ENCODE measurements at places on chromosomes 16 and 17.

GRCh38 chr16:35210681-35211433 is 1751.4 kb downstream of the TP53TG3F start:
- DNase-seq = no peak

DNA sequence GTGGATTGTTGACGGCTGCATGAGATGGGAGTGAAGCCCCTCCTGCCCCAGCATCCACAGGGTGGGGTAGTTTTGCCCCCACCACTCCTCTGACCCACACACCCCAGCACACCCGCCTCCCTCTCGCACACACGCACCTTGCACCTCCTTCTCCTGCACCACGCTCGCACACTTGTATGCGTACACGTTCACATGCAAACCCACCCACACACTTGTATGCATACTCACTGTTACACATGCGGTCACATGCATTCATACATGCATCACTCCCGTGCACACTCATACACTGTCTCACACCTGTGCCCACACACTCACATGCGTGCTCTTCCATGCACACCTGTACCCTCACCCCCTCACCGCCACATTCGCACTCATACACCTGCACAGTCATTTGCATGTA is 70.5 kb upstream of the CIBAR2 start:
- no peak for DNase-seq

- DNase-seq = no peak
Measured at GRCh38 chr17:73358668-73359067, 46.9 kb upstream of the CDC42EP4 start.

DNA sequence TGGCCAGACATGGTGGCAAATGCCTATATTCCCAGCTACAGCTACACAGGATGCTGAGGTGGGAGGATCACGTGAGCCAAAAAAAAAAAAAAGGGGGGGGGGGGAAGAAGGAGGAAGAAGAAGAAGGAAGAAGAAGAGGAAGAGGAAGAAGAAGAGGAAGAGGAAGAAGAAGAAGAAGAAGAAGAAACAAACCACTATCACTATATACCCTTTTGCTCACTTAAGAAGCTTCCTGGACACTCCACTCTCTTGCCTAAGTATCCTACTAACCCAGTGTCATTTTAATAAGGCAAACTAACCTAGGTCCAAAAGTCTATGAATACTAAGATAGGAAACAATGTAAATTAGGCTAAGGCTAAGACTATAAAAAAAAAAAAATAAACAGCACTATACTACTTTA is 54.8 kb downstream of the GPATCH8 start:
- no peak for DNase-seq

DNA sequence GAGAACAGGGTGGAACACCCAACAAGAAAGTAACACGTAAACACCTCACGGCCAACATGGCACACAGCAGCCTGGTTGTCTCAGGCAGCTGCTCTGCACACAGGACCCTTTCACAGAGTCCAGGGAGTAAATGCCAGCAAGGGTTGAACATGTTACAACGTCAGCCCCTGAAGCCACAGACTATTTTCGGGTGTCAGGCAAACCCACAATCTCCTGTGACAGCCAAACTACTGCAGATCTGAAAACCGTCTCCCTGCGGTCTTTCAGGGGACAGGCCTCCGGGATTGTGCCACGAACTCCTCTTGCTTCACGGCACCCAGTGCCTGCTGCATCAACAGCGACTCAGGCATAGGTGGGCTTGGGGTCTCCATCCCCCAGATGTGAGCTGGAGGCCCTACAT is 127.7 kb downstream of the XYLT1 start:
- DNase-seq = no peak

DNA sequence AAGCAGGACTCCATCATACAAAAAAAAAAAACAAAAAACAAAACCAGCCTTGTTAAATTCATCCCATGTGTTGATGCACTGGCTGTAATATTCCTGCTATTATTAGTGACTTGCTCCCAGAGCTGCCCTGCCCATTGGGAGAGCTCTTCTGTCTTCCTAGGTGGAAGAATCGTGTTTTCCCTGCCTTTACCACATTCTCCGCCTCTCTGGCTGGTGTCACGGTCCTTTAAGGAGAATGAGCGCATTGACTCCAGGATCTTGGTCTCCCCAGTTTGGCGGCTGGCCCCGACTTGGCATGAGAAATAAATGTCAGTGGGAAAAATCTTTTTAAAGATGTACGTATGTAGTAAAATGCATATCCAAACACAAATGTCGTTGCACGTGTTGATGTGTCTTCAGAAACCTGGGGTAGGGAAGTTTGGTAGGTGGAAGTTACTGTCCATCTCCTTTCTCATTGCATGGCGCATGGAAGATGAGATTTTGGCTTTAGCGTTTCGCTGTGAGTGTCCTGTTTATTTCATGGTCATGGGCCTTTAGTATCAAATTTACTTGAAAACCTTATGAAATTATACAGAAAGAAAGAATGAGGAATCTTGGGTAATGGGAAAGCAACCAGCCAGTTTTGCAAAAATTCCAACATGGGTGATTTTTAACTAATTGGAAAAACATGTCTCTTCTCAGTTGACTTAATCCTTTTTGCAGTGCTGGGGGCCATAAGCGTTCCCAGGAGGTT is 15.5 kb downstream of the RMI2 start:
- no peak for DNase-seq

DNA sequence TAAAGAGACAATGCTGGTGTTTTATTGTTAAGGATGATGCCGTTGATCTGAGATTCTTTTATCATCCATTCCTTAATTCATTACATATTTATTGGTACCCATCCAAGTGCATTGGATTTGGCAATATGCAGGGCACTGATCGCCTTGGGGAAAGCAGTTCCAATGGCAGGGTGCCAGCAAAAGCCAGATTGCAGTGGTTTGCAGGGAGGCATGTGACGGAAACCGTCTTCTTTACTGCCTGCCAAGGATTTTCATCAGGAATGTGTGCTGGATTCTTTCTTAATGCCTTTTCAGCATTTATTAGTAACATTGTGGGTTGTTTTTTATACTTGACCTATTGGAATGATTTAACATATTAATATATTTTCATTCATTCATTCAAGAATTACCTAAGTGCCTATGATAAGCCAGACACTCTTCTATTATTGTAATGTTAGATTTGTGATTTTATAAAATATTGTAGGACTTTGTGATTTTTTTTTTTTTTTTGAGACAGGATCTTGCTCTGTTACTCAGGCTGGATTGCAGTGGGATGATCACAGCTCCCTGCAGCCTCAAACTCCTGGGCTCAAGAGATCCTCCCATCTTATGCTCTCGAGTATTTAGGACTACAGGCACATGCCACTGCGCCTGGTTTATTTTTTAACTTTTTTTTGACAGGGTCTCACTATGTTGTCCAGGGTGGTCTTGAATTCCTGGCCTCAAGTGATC is 93.4 kb upstream of the TNRC6A start:
- DNase-seq = peak; percentile 38

- no peak for DNase-seq
Measured at GRCh38 chr17:73586275-73586832, 57.9 kb downstream of the SDK2 start.

DNA sequence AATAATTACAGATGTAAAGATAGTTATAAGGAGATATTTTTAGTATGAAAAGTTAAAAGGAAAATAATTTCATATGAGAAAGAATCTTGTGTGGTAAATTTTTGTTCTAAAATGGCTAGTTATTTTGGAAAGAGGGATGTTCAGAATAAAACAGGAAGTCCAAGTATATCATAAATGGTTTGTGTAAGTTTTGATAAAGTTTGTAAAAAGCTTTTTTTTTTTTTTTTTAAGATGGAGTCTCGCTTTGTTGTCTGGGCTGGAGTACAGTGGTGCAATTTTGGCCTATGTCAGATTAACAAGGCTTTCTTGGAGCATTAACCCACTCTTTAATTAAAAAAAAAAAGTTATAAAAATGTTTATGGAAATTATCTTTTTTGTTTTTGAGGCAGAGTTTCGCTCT is 8.2 kb upstream of the CDK10 start:
- no peak for DNase-seq

GRCh38 chr17:33469911-33470310 is 176.8 kb upstream of the ASIC2 start:
- no peak for DNase-seq

DNA sequence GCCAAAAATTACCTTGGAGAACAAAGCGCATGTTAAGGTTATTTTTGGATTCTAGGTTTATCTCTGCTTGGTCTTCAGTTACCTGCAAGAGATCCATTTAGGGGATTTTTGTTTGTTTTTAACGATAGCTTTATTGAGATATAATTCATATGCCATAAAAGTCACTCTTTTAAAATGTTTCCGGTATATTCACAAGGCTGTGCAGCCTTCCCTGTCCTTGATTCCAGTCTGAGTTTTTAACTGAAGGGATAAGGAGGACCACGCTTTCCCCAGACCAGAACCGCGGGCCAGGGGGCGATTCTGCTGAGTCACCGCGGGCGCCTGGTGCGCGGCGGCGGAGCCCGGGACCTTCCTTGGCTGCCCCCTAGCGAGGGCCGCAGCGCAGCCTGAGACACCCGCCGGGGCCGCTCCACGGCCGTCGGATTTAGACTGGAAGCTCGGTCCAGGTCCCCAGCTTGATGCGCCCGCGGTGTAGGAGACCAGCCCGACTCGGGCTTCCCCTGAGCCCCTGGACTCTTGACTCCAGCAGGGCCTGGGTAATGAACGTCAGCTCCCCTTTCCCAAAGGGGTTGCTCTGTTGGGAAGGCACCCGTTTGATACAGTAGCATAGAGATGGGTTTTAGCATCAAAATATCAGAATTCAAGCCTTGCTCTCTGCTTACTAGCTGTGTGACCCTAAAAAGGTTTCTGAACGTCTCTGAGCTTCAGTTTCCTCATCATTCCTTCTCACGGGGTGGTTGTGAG is 50.0 kb upstream of the STH start:
- DNase-seq = no peak

DNA sequence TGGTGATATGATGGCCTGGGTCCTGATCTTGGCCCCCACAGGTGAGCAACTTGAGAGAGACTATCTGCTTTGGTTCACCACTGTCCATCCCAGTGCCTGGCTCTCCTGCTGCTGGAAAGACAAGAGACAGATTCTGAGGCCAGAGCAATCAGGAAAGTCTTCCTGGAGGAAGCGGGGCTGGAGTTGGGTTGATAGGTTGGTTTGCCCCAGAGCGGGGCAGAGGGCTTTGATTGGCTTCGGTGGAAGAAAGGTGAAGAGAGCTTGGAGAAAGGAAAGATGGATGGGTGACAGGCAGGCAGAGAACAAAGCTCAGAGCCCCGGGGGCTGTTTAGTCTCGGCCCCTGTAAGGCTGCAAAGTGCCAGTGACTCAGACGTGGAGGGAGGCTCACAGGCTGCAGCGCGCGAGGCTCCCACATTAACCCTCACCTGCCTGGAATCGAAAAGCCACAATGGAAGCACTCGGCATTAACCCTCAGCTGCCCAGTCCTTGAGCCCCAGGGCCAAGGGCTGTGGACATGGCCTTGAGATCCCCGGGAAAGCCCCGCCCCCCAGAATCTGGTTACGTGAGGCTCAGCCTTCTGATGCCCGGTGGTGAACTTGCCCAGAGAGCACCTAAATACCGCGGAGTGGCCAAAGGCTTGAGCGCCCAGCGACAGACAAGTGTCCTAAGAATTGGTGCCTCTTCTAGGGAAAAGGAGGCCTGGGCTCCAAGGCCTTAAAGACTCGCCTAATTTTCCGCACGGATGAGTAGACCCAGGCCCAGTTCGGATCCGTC is 996 bp upstream of the CPNE2 start:
- DNase-seq = no peak

DNA sequence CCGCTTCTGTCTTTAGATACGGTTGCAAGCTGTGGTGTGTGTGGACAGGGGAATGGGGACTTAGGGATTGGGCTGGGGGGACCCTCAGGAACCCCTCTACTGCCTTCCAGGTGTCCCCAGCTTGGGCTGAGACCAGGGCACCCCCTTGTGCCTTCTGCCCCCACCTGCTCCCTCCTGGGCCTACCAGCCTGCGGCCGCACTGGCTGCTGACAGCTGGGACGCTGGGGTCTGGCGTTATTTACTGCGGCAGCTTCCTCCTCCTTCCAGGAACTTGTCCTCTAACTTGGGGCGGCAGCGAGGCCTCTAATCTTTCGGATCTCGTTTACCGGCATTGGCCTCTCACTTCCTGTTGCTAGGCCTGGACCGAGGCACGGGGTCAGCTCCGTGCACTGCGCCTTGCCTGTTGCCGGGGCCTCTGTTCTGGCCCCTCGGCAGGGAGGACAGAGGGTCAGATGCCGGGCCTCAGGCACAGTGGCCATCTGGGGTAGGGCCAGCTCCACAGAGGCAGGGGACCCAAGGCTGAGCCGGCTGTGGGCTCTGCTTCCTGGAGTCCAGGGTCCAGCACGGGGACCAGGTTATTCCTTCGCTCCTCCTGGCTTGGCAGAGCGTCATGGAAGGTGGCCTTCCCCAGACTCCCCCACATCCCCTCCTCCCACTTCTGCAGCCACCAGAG is 31.8 kb downstream of the TMEM235 start:
- no peak for DNase-seq

DNA sequence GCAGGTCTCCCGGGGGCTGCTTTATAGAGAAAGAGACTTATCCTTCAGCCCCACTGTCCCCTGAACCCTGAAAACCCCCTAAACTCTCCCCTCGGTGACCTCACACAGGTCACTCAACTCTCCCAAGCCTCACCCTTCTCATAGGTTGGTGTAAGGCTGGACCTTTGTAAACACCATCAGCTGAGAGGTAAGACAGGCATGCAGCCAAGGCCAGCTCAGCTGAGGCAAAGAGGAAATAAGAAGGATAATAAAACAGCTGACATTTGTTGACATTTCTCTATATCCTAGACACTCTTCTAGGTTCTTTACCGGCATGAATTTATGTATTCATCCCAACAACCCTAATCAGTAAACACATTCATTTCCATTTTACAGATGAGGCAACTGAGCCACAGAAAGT is 134.3 kb downstream of the CCT6B start:
- DNase-seq = peak; percentile 14

DNA sequence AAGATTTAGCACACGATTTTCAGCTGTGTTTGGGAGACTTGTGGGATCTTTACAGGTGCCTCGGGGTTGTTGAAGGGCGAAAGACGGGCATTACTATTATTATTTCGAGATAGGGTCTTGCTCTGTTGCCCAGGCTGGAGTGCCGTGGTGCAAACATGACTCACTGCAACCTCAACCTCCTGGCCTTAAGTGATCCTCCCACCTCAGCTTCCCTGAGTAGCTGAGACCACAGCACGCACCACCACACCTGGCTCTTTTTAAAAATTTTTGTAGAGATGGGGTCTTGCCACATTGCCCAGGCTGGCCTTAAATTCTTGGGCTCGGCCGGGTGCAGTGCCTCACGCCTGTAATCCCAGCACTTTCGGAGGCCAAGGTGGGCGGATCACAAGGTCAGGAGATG is 29.7 kb upstream of the PHB1 start:
- DNase-seq = no peak
